Spleen (tissue), 13 donors: ENCODE measurements at places on chromosomes 6 and 20. TPM values are rescaled to one million over a fixed set of nuclear protein-coding genes. Genes with fewer than 3 reads are reported as not detected.

DNA sequence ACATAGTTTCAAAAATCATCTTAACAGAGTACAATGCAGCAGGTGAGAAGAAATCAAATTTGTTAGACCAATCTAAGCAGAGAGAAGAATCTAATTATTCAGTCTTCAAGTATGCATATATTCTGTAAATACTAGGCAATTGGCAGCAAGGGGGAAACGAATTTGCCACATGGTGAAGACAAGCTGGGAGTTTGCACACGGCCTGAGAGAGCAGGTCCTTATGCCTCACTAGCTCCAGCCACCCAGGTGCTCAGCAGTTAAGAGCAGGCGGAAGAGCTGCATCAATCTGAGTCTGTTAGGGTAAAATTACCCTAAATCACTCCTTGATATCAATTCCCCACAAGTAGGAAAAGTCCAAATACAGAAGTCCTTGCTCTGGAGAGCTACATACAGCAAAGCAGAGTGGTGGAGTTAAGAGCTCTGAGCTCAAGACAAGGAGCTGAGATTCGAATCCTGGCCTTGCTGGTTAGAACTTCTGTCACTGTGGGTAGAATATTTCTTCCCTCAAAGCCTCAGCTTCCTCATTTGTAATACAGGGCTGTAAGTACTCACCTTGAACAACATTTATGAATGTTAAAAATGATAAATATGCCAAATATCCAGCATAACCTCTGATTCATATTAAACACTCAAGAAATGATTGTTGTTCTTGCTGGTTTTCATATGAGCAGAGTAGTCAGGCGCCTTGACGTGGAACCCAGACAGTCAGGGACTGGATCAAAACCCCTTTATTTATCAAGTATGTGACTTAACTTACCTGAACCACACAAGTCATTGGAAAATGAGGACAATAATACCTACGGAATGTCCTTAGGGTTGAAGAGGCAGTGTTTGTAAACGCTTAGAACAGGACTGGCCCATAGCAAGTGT, 444.2 kb downstream of the CDH26 start:
- no peak for DNase-seq
- no peaks in the 10 kb centered on the region for H3K4me1 ChIP-seq
- no peak overlapping the region for H3K4me3 ChIP-seq
- no peak overlapping the region for H3K27ac ChIP-seq
- H3K27me3 ChIP-seq: no peaks in the 10 kb centered on the region

Gene TMEM74B
- total RNA-seq: 0.46 TPM

DNA sequence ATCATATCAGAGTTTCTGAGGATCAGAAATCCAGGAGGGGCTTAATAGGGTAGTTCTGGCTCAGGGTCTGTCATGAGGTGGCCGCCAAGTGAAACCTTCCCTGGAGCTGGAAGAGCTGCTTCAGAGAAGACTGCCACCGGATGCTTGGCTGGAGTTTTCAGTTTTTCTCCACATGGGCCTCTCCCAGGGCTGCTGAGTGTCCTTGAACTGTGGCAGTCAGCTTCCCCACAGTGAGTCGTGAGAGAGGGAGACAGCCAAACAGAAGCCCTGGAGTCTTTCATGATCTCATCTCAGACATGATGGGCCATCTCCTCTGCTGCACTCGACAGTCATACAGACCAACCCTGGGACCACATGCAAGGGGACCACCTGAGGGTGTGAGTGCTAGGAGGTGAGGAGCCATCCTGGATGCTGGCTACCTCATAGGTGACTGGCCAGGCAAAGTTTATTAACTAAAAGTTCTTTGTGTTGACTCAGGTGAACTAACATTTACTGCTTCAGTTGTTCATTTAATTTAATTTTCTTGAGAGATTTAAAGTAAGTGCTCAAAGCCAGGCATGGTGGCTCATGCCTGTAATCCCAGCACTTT, 71.5 kb downstream of the SHLD1 start:
- no peaks in the 10 kb centered on the region for H3K36me3 ChIP-seq
- H3K27me3 ChIP-seq: no peaks in the 10 kb centered on the region
- peaks cover 3% of the 10 kb centered on the region for H3K4me1 ChIP-seq
- DNase-seq: no peak

Gene EYA4
- 2.6 TPM for total RNA-seq

DNA sequence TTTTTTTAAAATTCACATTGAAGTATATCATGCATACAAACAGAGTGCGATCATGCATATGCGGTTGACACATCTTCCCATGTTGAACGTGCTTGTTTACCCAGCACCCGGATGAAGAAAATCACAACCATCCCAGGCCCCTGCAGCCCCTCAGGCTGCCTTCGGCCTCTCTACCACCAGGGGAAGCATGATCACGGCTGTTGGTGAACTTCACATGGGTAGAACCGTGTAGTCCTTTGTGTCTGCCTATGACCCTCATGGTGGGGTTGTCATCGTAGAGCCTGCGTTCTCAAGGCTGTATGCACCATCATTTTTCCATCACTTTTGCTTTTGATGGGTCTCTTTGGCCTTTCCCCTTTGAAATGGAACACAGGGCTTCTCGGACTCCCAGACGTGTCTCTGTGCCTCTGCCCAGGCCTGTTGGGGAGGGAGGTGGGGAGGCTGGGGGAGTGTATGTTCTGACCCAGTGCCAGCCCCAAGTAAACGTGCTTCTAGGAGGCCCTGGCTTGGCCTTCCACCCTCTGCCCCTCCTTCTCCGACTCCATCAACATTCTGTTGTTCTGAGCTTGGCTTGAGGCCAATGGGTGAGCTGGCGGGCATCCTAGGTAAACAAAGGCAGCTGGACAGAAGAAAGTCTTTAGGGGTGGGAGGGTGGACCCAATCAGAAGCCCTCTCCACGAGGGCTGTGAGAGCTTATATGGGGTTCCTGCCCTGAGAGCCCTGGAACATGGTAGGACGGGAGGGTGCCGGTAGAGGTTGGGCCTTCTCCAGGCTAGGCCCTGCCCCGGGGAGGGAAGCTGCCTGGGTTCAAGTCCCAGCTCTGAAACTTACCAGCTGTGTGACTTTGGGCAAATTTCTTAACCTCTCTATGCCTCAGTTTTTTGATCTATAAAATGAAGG, 39.7 kb downstream of the TGM2 start:
- no peak overlapping the region for H3K4me3 ChIP-seq
- peak overlapping the region; percentile 59 for H3K27ac ChIP-seq
- no peaks in the 10 kb centered on the region for H3K36me3 ChIP-seq
- DNase-seq: peak; percentile 52
- H3K4me1 ChIP-seq: peaks cover 3% of the 10 kb centered on the region

Gene RPP21
- total RNA-seq: 28.1 TPM

DNA sequence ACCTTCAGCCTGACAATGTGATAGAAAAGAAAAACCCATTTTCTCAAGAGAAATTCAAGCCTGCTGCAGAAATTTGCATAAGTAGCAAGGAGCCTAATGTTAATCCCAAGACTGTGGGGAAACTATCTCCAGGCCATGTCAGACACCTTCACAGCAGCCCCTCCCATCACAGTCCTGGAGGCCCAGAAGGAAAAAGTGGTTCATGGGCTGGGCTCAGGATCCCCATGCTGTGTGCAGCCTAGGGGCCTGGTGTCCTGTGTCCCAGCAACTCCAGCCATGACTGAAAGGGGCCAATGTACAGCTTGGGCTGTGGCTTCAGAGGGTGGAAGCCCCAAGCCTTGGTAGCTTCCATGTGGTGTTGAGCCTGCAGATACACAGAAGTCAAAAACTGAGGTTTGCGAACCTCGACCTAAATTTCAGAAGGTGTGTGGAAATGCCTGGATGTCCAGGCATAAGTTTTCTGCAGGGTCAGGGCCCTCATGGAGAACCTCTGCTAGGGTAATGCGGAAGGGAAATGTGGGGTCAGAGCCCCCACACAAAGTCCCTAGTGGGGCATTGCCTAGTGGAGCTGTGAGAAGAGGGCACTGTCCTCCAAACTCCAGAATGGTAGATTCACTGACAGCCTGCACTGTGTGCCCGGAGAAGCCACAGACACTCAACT, 11.8 kb downstream of the ZBTB9 start:
- DNase-seq: no peak
- H3K4me1 ChIP-seq: no peaks in the 10 kb centered on the region
- H3K27ac ChIP-seq: no peak overlapping the region
- H3K27me3 ChIP-seq: no peaks in the 10 kb centered on the region

DNA sequence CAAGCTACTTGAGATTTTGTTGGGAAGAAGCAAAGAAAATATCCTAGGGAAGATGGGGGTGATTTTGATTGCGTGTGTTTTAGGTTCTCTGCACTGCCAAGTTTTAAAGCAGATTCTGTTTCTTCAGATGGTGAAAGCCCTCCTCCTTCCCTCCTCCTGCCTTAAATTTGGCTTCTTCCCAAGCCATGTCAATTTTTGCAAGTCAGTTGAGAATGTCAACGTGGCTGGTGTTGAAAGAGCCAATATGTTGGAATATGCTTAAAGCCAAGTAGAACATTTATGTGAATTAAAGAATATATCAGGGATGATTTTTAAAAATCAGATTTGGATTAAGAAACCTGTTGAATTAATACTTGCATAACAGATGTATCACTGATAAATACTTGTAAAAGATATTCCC, 270.8 kb downstream of the ARID1B start:
- no peaks in the 10 kb centered on the region for H3K4me1 ChIP-seq
- no peaks in the 10 kb centered on the region for H3K27me3 ChIP-seq
- no peak overlapping the region for H3K4me3 ChIP-seq
- H3K36me3 ChIP-seq: no peaks in the 10 kb centered on the region
- no peak overlapping the region for H3K27ac ChIP-seq

- no peak overlapping the region for H3K27ac ChIP-seq
- H3K4me1 ChIP-seq: peaks cover 7% of the 10 kb centered on the region
- H3K36me3 ChIP-seq: peaks cover 47% of the 10 kb centered on the region
- peak; percentile 83 for DNase-seq
Observed at GRCh38 chr20:44911264-44911921, 1.5 kb downstream of the PABPC1L start.

Gene GSTA2
- not detected for total RNA-seq

Gene VIP
- total RNA-seq: 2.1 TPM

DNA sequence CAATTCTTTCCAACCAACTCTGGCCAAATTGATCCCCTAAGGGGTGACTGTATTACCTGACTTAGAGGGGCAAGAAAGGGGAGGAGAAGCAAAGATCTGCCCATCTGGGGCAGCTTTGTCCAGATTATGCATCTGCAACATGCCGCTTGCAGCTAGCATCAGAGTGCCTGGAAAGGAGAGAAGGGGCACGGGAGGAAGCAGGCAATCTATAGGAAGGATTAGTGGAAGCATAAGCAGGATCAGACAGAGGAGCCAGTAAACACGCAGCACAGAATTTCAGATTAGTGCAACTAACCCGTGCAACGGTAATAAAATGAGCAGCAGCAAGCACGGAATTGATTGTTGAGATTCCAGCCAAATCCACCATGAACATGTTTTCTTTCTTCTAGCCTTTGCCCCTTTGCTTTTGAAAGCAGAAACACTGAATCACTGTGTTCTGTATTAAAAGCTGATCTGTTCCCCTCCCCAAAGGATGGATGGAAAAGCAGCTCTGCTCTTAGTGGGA, 643.6 kb upstream of the CHD6 start:
- no peaks in the 10 kb centered on the region for H3K27me3 ChIP-seq
- no peak for DNase-seq
